ENCODE measurements at places on chromosomes 7 and 10.

GRCh38 chr10:44716470-44717015 lies 194.6 kb upstream of the TMEM72 start:
- DNase-seq = no peak

DNA sequence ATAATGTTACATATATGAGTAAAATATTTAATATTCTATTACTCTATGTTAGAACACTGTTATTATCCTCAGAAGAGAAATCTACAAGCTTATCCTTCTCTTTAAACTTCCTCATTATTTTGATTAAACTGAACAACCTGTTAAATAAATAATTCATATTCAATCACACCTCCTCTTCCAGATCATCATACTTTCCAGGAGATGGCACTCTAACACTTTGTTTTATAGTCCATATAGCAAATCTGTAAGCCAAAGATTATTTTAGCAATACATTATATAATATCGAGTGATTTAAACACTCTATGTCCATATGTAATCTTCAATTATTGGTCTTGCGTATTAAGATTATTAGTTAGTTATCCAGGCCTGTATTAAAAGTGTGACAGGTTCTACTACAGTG lies 694.1 kb downstream of the ANKRD7 start:
- no peak for DNase-seq

- no peak for DNase-seq
Measured at GRCh38 chr7:78752554-78752953, 700.9 kb downstream of the MAGI2 start.

- DNase-seq = no peak
Measured at GRCh38 chr10:89055159-89055558, 64.6 kb downstream of the FAS start.

DNA sequence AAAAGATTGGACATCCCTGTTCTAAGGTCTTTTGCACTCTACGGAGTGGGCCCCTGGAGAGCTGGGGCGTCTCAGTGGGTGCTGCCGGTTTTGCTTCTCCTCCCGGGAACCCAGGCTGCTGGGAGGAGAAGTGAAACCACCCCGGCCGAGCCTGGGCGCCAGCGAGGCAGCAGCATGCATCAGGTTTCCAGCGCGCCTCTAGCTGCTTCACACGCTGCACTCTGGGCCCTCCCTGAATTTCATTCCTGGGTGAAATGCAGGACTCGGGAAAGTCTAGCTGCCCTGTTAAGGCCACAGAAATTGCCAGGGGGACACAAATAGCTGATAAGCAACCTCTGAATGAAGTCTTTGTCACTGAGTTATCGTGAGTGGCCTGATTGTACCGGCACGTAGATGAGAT lies 127.4 kb downstream of the TRRAP start:
- peak; percentile 27 for DNase-seq

- DNase-seq = peak; percentile 18
Measured at GRCh38 chr7:131544449-131545301, 11.8 kb downstream of the PODXL start.

GRCh38 chr10:69439350-69439739 lies 11.9 kb upstream of the TSPAN15 start:
- DNase-seq = no peak

Data from inflammatory macrophage (primary cell).